ENCODE measurements at places on chromosomes 2 and 18. TPM values are rescaled to one million over a fixed set of nuclear protein-coding genes. Genes with fewer than 3 reads are reported as not detected.

The SERPINB3 gene
- total RNA-seq: 0.28 TPM

DNA sequence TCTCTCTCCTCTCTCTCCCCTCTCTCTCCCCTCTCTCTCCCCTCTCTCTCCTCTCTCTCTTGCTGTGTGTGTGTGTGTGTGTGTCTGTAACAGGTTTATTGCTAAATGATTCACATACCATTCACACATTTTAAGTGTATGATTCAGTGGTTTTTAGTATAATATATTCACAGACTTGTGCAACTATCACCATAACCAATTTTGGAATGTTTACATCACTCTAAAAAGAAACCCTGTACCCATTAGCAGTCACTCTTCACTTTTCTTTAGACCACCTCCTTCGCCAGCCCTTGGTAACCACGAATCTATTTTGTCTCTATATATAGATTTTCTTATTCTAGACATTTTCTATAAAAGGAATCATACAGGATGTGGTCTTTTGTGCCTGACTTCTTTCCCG lies 11.4 kb downstream of the THNSL2 start:
- H3K4me3 ChIP-seq: no peak overlapping the region
- H3K27me3 ChIP-seq: no peaks in the 10 kb centered on the region
- peak; percentile 33 for DNase-seq

The BCL2 gene
- 3.0 TPM for total RNA-seq

The IL1F10 gene
- total RNA-seq: not detected

- H3K36me3 ChIP-seq: no peaks in the 10 kb centered on the region
- DNase-seq: no peak
- no peaks in the 10 kb centered on the region for H3K4me1 ChIP-seq
- H3K27me3 ChIP-seq: no peaks in the 10 kb centered on the region
Observed at GRCh38 chr2:180481998-180482397, 474.9 kb upstream of the CWC22 start.

GRCh38 chr2:46825939-46826568 lies 89.6 kb downstream of the MCFD2 start:
- H3K4me1 ChIP-seq: peaks cover 6% of the 10 kb centered on the region
- H3K36me3 ChIP-seq: no peaks in the 10 kb centered on the region
- DNase-seq: no peak
- no peak overlapping the region for H3K27ac ChIP-seq
- no peaks in the 10 kb centered on the region for H3K27me3 ChIP-seq
